ENCODE measurements at places on chromosomes 4 and X.

DNA sequence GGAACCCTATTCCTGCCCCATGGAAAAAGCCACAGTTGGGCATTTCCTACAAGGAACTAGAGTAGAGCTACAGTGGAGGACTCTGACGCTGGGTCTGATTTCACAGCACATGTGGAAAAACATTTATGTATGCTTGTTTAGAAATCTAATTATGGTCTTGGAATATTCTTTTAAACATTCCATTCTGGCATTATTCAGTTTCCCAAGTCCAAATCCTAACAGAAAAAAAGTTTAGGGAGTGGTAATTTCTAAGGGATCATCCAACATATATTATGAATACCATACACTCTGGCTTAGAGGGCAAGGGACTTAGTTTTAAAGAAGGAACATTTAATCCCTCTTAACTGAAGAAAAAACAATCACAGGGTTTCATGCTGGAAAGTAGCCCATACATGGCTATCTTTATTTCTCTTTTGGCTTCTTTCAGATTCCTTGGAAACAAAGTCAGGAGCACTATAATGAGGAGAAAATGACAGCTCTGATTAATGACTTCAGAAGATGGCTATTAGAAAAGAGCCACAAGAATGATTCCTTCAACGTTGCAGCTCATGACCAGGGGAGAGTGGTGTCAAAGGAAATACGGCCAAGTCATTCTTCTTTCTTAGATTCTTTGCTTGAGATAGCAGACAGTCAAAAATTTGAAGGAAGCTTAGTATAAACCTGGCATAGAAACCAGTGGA is 56.1 kb downstream of the CNGA2 start:
- DNase-seq, result no peak

GRCh38 chr4:183987987-183988392 is 82.9 kb downstream of the STOX2 start:
- peak; percentile 74 for DNase-seq

- DNase-seq, result no peak
These were observed 163.1 kb downstream of the CPE start for GRCh38 chr4:165541851-165542459.

DNA sequence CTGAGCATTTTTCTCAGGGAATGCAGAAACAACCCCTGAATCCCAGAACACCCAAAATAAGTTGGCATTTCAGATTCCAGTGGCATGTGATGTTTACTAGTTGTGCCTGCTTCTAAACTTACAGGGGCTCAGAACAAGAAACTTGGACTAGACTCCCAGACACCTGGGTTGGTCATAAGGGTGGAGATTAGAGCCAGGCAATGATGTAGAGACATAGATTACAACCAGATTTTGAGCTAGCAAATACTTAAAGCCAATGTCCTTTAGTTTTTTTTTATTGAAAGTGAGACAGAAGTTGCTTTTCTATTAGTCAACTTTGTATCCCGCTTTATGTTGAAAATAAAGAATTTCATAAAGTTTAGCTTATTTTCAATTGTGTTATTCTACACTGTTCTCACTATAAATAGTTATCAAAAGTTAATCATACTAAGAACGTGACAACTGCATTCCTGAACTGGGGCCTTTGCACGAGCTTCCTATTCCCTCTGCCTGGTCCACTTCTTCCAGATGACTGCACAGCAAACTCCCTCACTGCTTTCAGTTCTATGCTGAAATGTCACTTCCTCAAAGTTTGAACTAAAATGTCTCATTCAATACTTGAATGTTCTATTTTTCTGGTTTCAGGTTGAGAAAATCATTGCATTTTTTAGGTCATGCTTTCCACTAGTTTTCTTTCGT is 224.7 kb upstream of the PPP1R2C start:
- DNase-seq, result no peak

DNA sequence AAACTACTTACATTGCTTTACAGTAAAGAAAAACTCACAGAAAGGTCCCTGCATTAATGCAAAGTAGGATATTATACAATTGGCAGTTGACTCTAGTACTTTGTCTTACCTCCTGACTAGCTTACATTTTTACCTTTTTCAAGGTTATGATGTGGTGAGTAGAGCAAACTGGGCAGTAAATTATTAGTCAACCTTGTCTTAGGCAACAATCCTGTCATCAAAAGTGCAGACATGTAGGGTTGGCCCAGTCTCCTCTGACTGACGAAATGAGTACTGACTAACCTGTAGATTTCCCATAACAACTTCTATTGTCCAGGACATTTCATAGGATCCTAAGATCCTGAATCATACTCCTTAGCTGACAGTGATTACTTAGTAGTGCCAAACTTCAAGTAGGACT is 142.0 kb upstream of the NUDT6 start:
- no peak for DNase-seq

GRCh38 chrX:74421036-74421739 is at the start of gene SLC16A2:
Gene SLC16A2 (plus strand): TSS chrX:74421493. CDS start chrX:74421638, 145 bp downstream.
- peak; percentile 56 for DNase-seq

DNA sequence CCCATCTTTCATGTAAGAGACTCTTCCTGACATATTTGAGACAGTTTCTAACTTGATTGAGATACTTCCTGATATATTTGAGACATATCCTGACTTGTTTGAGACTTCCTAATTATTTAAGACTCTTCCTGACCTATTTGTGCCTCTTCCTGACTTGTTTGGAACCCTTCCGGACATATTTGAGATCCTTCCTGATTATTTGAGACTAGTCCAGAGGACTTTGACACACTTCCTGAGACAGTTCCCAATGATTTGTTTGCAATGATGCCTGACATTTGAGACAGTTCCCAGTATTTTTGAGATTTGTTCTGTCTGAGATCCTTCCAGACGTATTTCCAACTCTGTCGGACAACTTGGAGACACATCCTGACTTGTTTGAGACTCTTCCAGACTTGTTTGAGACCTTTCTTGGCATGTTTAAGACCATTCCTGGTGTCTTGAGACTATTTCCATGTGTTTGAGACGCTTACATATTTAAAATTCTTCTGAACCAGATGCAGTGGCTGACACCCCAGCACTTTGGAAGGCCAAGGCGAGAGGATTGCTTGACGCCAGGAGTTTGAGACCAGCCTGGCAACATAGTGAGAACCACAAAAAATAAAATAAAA is 118.9 kb upstream of the USP9X start:
- DNase-seq, result no peak

- no peak for DNase-seq
These were observed 73.2 kb downstream of the ARHGAP24 start for GRCh38 chr4:85548116-85548515.

DNA sequence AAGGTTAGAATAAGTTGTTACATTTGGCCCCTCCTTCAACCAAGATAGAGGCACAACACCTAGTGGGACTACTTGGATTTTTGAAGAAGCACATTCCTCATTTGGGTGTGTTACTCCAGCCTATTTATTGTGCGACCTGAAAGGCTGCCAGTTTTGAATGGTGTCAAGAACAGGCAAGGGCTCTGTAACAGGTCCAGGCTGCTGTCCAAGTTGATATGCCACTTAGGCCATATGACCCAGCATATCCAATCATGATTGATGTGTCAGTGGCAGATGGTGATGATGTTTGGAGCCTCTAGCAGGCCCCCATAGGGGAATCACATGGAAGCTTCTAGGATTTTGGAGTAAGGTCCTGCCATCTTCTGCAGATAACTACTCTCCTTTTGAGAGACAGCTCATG is 35.5 kb upstream of the UGT2B4 start:
- DNase-seq, result no peak

GRCh38 chrX:154695911-154696675 is 42.7 kb upstream of the CTAG2 start:
- DNase-seq, result no peak

GRCh38 chr4:92387459-92388069 is 83.8 kb downstream of the GRID2 start:
- peak; percentile 42 for DNase-seq

DNA sequence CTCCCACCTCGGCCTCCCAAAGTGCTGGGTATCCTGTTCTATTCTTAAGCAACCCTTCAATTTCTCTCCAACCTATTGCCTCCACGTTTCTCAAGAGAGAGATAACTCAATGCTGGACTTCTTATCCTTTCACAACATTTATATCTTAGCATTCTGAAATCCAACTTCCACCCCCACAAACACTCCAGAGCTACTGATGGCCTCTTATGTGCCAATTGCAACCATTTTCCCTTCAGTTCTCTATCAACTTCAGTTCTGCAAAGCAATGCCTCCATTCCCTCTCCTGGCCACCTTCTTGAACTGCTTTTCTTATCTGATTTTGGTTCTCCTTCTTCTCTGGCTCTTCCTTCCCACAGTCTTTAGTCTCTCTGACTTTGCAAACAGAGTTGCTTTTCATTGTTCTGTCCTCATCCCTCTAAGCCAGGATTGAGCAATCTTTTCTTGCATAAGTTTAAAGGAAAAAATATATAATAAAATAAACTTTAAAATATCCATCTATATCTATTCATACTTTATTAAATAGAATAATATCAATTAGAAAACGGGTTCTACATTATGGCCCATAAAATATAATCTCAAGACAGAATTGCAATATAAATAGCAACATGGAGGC is 3.6 kb upstream of the STBD1 start:
- no peak for DNase-seq

GRCh38 chr4:3792813-3793212 is 26.6 kb downstream of the ADRA2C start:
- no peak for DNase-seq

DNA sequence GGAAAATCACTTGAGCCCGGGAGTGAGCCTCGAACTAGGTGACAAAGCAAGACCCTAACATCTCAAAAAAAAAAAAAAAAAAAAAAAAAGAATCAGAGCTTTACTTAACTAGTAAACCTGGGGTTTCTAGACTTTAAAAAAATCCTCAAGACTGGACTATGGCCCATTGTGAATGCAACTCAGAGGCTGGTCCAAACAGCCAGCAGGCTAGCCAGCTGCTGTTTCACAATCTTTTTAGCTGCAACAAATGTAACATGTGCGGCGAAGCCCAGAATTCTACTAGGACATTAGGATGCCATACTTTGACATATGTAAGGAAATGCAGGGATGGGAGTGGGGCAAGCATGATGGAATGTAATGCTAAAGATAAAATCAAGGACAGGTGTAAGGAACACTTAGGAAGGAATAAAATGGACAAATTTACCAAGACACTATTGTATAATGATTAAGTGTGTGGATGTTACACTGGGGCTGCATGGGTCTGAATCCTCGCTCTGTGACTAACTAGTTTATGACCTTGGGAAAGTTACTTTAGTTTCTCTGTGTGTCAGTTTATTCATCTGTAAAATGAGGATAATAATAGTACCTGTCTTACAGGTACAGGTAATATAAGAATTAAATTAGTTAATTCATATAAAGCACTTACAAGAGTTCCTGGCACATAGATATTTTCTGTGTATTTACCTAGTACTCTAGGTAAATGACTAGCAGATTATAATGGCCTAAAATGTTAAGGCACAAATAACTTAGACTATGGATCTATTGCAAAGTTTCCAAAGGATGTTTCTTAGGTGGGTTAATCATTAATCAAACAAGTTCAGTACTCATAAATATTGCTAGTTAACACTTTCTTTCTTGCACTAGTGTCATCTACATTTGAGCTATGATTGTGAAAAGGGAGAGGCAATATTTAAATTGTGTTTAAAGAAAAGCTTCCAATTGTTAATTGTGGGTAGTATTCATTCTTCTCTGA is 49.5 kb downstream of the HELQ start:
- DNase-seq, result peak; percentile 15

DNA sequence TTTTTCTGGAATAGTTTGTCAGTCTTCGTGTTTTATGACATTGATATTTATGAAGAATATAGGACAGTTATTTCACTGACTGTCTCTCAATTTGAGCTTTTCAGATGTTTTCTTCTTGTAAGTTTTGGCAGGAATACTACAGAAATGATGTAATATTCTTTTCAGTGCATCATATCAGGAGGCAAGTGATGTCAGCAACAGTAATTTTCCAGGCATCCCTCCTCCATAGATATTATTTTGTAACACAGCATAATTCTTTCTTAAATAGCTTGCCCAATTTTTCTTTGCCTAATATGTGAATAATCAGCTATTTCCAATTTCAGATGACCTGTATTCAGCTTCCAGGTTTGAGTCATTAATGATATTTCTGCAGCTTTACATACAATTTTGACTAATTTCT is 211.1 kb downstream of the ADGRL3 start:
- DNase-seq, result no peak

GRCh38 chr4:62513306-62513705 is 1313.2 kb downstream of the ADGRL3 start:
- peak; percentile 15 for DNase-seq

- DNase-seq, result no peak
These were observed 5.7 kb upstream of the PPEF2 start for GRCh38 chr4:75907966-75908365.

GRCh38 chrX:64782923-64783322 is 193.3 kb downstream of the ZC4H2 start:
- DNase-seq, result no peak

DNA sequence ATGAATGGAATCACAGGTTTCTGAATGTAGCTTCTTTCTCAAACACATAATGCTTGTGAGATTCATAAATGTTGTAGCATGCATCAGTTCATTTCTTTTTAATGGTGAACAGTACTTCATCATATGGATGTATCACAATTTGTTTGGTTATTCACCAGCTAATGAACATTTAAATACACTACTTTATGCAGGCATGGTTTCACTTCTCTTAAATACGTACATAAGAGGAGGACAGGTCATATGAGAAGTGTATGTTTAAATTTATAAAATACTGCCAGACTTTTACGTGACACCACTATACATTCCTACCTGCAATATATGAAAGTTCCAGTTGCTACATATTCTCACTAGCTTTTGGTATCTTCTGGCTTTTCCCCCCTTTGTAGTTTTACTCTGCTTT is 65.4 kb downstream of the ANKRD17 start:
- no peak for DNase-seq

- DNase-seq, result no peak
These were observed 174.0 kb upstream of the MAP3K15 start for GRCh38 chrX:19689170-19689779.

DNA sequence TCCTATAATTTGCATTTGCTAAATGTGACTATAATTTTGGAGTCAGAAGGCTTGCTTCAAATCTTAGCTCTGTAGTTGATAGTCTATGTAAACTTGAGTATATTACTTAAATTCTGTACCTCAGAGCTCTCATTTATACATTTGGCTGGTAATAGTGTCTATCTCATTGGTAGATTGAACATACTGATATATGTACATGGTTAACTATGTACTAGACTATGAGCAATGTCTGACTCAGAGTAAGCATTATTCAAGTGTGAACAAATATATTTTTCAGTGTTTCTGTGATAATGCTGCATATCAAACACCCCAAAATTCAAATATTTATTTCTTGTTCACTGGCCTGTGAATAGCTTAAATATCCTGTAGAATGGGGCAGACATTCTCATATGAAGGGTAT is 1568.9 kb upstream of the PABPC4L start:
- no peak for DNase-seq

GRCh38 chr4:113773756-113774155 is 12.2 kb upstream of the CAMK2D start:
- DNase-seq, result no peak

DNA sequence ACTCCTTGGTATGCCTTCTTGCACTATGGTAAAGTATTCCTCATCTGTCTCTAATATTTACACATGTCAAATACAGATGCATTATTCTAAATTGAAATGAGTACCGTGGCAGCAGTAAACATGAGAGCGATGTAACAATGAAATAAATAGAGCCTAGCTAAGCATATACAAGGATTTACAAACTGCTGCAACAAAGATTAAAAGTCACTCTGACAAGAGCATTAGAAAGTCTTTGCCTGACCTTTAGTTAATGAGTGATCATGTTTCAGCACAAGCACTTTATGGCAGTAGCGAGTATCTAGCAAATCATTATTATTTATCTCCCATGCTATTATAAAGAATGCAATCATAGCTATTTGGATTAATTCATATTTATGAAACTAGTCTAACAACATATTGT is 547.0 kb upstream of the NDST4 start:
- DNase-seq, result peak; percentile 8
